ENCODE measurements at places on chromosomes 11 and 22. TPM values are rescaled to one million over a fixed set of nuclear protein-coding genes. Genes with fewer than 3 reads are reported as not detected.

DNA sequence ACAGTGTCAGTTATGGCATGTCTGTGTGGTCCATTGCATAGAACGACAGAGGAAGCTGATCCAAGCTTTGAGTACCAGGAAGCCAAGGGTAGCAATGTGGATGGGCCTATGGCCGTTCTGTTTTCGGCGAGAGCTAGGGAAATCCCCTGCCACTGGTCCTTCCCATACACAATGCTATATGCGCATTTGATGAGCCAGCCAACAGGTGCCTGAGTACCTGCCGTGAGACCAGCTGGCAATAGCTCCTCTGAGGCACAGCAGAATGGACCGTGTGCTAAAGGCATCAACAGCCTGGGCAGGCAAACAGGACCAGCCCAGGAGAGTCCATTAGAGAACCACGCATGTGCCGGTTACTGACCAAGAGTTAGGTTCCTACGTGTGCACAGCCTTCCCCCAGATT, 753.0 kb downstream of the NTM start:
- H3K36me3 ChIP-seq, result no peaks in the 10 kb centered on the region
- no peak overlapping the region for H3K4me3 ChIP-seq
- no peaks in the 10 kb centered on the region for H3K4me1 ChIP-seq
- H3K27me3 ChIP-seq, result no peaks in the 10 kb centered on the region

DNA sequence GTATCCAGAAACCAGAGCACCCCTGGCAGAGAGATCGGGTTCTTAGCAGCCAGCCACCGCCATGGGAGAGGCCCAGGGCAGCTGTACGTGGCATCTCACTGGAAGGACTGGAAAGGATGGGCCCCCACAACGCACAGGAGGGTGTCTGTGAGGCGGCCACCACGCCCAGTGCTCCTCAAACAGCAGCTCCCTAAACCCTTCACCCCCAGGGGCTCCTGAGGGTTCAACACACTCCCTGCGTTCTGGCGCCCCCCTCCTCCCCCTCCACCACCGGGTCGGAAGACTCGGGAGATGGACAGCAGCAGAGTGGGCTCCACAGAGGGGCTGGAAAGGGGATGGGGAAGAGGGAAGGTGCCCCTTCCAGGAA, 1.1 kb downstream of the MAPK12 start:
- H3K36me3 ChIP-seq, result no peaks in the 10 kb centered on the region
- no peak for DNase-seq
- H3K27ac ChIP-seq, result no peak overlapping the region
- peak overlapping the region; percentile 20 for H3K4me3 ChIP-seq
- peaks cover 6% of the 10 kb centered on the region for H3K4me1 ChIP-seq

GRCh38 chr22:39245130-39246039, 603 bp upstream of the PDGFB start:
- no peak overlapping the region for H3K27ac ChIP-seq
- no peak for DNase-seq
- H3K36me3 ChIP-seq, result peaks cover 1% of the 10 kb centered on the region
- no peak overlapping the region for H3K4me3 ChIP-seq
- peaks cover 20% of the 10 kb centered on the region for H3K4me1 ChIP-seq

Gene MRGPRF
- total RNA-seq, result not detected

DNA sequence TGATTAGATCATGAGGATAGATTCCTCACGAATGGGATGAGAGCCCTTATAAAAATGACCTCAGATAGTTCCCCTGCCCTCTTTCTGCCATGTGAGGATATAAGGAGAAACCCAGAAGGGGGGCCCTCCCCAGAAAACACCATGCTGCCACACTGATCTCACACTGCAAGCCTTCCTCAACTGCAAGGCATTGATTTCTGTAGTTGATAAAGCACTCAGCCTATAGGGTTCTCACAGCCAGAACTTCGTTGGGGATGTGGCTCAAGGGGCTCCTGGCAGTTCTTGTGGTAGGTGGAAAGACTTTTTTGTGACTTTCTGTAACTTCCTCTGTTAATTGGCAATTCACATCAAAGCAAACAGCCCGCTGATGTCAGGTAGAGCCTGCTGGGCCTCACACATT, 108.9 kb downstream of the CD44 start:
- peaks cover 22% of the 10 kb centered on the region for H3K4me1 ChIP-seq
- peaks cover 8% of the 10 kb centered on the region for H3K36me3 ChIP-seq
- peaks cover 3% of the 10 kb centered on the region for H3K27me3 ChIP-seq
- H3K4me3 ChIP-seq, result no peak overlapping the region

- peak; percentile 33 for DNase-seq
- peaks cover 4% of the 10 kb centered on the region for H3K27me3 ChIP-seq
- H3K36me3 ChIP-seq, result no peaks in the 10 kb centered on the region
- H3K27ac ChIP-seq, result no peak overlapping the region
- peaks cover 21% of the 10 kb centered on the region for H3K4me1 ChIP-seq
Observed at GRCh38 chr11:445765-446588, 4.1 kb upstream of the PTDSS2 start.

DNA sequence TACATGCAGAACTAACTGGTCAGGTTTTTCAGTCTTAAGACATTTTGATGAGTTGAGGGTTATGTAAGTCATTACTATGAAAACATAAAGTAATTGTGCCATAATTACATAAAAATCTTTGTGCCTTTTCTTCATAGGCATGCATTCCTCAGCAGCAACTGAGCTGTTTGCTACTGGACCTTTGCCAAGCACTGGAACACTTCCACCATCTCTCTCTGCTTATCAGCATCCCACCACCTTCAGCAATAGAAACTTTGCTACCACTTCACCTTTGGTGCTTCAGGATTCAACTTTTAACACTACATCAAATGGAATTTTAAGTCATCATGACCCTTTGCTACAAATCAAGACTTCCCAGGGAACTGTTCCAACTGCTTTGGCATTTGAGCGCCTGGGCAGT, 39.0 kb downstream of the QSER1 start:
- H3K27ac ChIP-seq, result no peak overlapping the region
- H3K36me3 ChIP-seq, result peaks cover 48% of the 10 kb centered on the region
- H3K4me1 ChIP-seq, result peaks cover 6% of the 10 kb centered on the region
- DNase-seq, result no peak
- H3K27me3 ChIP-seq, result no peaks in the 10 kb centered on the region

DNA sequence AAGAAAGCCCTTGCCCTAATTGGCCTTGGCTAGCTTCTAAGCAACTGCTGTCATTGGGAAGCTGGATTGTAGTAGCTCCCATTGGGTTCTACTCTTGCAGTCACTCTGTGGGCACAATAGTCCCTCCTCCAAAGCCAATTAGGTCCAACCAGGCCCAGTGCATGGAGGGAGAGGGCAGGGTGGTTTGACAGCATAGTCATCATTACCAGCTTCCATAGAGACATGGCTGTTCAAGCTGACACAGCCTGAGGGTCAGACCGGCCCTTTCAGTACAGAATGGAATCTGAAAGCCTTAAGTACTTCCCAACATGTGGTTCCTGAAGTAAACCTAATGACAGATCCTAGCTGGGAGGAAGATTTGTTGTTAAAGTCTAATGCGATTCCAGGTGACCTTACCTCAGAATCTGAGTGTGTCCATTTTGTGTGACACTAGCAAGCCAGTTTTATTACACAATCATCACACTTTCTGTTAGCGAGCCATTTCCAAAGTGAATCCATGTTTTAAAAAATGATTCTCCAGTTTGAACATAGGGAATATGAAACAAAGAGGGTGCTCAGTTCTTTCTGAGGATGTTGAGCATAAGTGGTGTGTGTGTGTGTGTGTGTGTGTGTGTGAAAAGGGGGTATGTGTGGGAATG, 6.9 kb downstream of the PLET1 start:
- no peaks in the 10 kb centered on the region for H3K4me1 ChIP-seq
- H3K4me3 ChIP-seq, result no peak overlapping the region
- H3K36me3 ChIP-seq, result no peaks in the 10 kb centered on the region

DNA sequence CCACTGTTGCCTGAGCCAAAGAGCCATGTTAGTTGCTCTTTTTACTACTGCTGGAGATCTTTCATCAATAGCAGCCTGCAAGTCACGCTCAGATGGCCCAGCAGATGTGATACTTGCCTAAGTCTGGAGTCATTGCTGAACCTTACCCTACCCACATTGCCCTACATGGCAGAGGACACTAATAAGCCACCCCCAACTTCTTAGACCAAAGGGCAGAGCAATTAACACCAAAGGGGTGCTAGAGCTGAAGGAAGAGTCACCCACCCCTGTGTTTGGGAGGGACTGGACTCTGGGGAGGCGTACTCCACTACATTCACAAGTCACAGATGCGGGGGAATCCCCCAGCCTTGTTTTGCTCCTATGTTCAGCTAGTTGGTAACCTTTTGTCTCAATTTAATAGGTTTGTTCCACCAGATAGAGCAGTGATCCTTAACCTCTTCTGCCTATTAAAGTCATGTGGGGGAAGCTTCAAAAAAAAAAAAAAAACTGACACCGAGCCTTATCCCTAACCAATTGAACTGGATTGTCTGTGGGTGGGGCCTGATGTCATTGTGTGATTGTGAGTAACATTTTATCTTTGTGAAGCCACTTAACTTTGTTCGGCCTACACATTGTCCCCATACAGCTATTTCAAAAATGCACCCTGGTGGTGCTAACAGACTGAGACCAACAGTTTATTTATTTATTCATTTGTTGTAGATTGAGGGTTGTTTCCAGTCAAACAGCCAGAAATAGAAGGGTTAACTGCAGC, 13.1 kb downstream of the ADM start:
- H3K36me3 ChIP-seq, result no peaks in the 10 kb centered on the region
- H3K4me3 ChIP-seq, result no peak overlapping the region

- no peaks in the 10 kb centered on the region for H3K27me3 ChIP-seq
- DNase-seq, result no peak
- no peaks in the 10 kb centered on the region for H3K36me3 ChIP-seq
- no peaks in the 10 kb centered on the region for H3K4me1 ChIP-seq
- no peak overlapping the region for H3K4me3 ChIP-seq
Observed at GRCh38 chr11:23336961-23337360, 476.7 kb upstream of the CCDC179 start.

- H3K27ac ChIP-seq, result peak overlapping the region; percentile 74
- H3K36me3 ChIP-seq, result peaks cover 1% of the 10 kb centered on the region
- H3K4me1 ChIP-seq, result peaks cover 23% of the 10 kb centered on the region
- DNase-seq, result peak; percentile 91
- peak overlapping the region; percentile 31 for H3K4me3 ChIP-seq
Observed at GRCh38 chr11:34650528-34650927, 29.6 kb downstream of the EHF start.

Gene KCNJ11
- 0.66 TPM for total RNA-seq

GRCh38 chr22:23121424-23121823, 20.4 kb downstream of the RSPH14 start:
- no peak for DNase-seq
- H3K4me1 ChIP-seq, result peaks cover 9% of the 10 kb centered on the region
- H3K27ac ChIP-seq, result no peak overlapping the region
- no peaks in the 10 kb centered on the region for H3K36me3 ChIP-seq
- no peaks in the 10 kb centered on the region for H3K27me3 ChIP-seq

Gene TEX12
- total RNA-seq, result not detected

Gene OR8D1
- total RNA-seq, result not detected

GRCh38 chr11:77107950-77108349, 5.3 kb downstream of the OMP start:
- H3K4me1 ChIP-seq, result no peaks in the 10 kb centered on the region
- H3K36me3 ChIP-seq, result no peaks in the 10 kb centered on the region
- H3K27ac ChIP-seq, result no peak overlapping the region
- no peak for DNase-seq

GRCh38 chr11:102007567-102008437, 39.4 kb upstream of the CFAP300 start:
- peaks cover 26% of the 10 kb centered on the region for H3K27me3 ChIP-seq
- H3K27ac ChIP-seq, result no peak overlapping the region
- H3K36me3 ChIP-seq, result no peaks in the 10 kb centered on the region
- H3K4me3 ChIP-seq, result no peak overlapping the region

Gene SHANK3
- total RNA-seq, result 0.05 TPM

DNA sequence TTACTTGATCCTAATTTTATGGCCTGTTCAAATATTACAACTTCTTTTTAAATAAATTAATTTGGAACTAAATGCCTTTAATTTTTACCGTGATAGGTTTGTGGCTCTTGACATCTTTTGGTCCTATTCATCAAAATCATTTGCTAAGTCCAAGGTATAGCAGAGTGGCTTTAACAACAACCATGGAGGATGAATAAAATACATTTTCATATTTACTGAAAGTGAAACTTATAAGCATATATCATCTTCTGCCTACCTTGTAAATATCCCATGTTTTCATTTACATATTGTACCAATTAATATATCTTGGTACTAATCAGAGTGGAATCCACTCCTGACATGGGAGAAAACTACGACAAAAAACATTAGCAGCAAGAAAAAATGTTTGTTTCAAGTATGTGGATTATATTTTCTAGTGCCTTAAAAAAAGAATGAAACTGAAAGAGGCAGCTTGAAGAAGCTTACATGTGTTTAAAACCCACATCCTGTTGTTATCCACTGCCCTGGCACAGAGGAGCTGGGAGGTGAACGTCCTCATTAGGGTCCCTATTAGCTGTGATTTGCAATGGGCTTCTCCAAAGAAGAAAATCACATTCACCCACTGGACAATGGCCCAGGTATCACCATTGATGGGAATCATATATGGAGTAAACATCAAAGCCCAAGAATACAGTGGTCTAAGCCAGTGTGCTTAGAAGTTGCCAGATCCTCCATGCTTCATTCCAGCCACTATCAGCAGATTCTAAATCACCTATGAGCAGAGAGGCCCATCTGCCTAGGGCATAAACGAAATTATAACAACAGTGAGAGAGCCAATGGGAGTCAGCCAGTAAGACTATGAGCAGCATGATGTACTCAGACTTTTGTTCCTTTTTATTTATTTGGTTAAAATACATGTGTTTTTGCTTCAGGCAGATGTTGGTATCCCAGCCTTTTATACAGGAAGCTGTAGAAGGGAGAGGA, 84.7 kb downstream of the MAML2 start:
- H3K4me1 ChIP-seq, result peaks cover 80% of the 10 kb centered on the region
- no peaks in the 10 kb centered on the region for H3K27me3 ChIP-seq
- peaks cover 15% of the 10 kb centered on the region for H3K36me3 ChIP-seq
- peak overlapping the region; percentile 68 for H3K4me3 ChIP-seq
- DNase-seq, result peak; percentile 72
- peak overlapping the region; percentile 96 for H3K27ac ChIP-seq

Gene TNNT3
- 1.1 TPM for total RNA-seq

- no peak overlapping the region for H3K4me3 ChIP-seq
- peaks cover 1% of the 10 kb centered on the region for H3K36me3 ChIP-seq
- H3K27ac ChIP-seq, result no peak overlapping the region
- peaks cover 8% of the 10 kb centered on the region for H3K4me1 ChIP-seq
- H3K27me3 ChIP-seq, result peaks cover 7% of the 10 kb centered on the region
Observed at GRCh38 chr22:19271856-19272535, 19.5 kb downstream of the CLTCL1 start.

- no peaks in the 10 kb centered on the region for H3K27me3 ChIP-seq
- H3K36me3 ChIP-seq, result peaks cover 13% of the 10 kb centered on the region
- peak overlapping the region; percentile 3 for H3K4me3 ChIP-seq
- peaks cover 26% of the 10 kb centered on the region for H3K4me1 ChIP-seq
- peak overlapping the region; percentile 88 for H3K27ac ChIP-seq
Observed at GRCh38 chr11:126329644-126330211, 25.8 kb upstream of the ST3GAL4 start.

GRCh38 chr11:42422090-42422489, 889.7 kb upstream of the API5 start:
- no peak overlapping the region for H3K27ac ChIP-seq
- H3K36me3 ChIP-seq, result no peaks in the 10 kb centered on the region
- DNase-seq, result no peak
- no peaks in the 10 kb centered on the region for H3K4me1 ChIP-seq

Gene MMP8
- not detected for total RNA-seq

Gene MUC5AC
- not detected for total RNA-seq
